ENCODE measurements at places on chromosomes 5 and 9. TPM values are rescaled to one million over a fixed set of nuclear protein-coding genes. Genes with fewer than 3 reads are reported as not detected.
A peak's percentile ranks its signal among the peaks of the same experiment; 100 is the strongest.

DNA sequence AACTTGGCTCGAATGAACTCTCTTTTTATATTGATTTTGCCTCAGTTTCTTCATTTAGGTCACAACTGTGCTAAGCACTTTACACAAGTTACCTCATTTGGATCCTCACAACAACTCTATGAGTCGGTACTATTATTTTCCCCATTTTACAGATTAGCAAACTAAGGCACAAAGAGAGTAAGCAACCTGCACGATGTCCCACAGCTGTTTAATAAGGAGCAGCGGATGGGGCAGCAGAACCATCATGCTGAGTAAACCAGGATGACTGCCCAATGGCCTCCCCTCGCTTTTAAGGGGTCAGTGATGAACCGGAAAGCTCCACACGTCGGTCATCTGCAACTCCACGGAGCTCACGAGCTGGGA, 607 bp downstream of the PRELID2 start:
- H3K27ac ChIP-seq = peak overlapping the region; percentile 86
- no peaks in the 10 kb centered on the region for H3K27me3 ChIP-seq
- no peaks in the 10 kb centered on the region for H3K36me3 ChIP-seq
- H3K4me1 ChIP-seq = peaks cover 60% of the 10 kb centered on the region
- DNase-seq = no peak

DNA sequence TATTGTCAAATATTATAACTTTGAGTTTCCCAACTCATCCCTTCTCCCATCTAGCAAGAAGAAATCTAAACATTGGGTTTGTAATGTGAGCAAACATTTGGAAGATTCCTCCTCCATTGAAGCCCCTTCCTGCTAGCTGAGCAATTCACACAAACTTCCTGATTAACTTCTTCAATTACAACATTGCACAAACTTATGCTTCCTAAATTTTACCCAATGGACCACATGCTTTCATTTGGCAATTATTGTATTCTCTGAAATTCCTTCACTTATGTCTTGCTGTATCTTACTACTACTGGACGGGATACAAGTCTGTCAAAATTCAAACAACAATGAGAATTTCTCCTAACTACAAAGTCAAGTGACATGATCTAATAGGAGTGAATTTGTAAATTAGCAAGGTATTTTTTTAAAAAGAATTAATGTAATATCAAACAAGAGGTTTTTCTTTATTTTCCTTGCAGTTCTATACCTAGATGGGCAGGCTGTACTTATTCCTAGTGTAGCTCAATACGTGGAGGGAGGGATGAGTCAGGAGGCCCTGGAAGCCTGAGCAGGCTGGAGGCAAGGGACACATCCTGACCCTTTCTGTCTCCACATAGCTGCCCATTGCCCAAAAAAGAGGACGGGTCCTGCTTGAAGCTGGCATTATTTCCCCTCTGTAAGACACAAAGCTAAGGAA, 11.8 kb upstream of the IFNW1 start:
- no peak overlapping the region for H3K4me3 ChIP-seq
- H3K36me3 ChIP-seq = no peaks in the 10 kb centered on the region
- H3K27me3 ChIP-seq = no peaks in the 10 kb centered on the region
- H3K4me1 ChIP-seq = no peaks in the 10 kb centered on the region
- H3K27ac ChIP-seq = no peak overlapping the region
- DNase-seq = no peak

- H3K27ac ChIP-seq = no peak overlapping the region
- H3K4me3 ChIP-seq = no peak overlapping the region
- no peaks in the 10 kb centered on the region for H3K27me3 ChIP-seq
- no peak for DNase-seq
These were observed 315.6 kb downstream of the PRR16 start for GRCh38 chr5:120779674-120780073.

- no peak overlapping the region for H3K27ac ChIP-seq
- H3K4me3 ChIP-seq = no peak overlapping the region
- DNase-seq = no peak
- H3K4me1 ChIP-seq = peaks cover 8% of the 10 kb centered on the region
- no peaks in the 10 kb centered on the region for H3K27me3 ChIP-seq
These were observed 36.0 kb downstream of the SLC46A2 start for GRCh38 chr9:112854657-112855056.

DNA sequence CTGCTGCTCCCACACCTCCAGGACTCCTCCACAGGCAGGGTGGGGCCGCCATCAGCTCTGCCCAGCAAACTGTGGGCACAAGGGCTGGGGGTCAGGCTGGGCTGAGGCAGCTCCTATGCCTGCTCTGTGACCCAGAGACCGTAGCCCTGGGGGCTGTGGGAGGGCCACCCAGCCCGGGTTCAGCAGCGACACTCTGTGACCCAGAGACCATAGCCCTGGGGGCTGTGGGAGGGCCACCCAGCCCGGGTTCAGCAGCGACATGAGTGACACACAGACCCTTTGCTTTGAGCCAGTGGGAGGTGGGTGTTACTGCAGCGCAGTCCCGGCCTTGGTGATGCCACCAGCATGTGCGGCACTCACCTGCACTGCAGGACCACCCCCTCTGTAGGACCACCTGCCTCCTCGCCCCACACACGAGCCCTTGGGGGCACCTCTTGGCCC, 118.9 kb upstream of the LPCAT1 start:
- no peak overlapping the region for H3K4me3 ChIP-seq
- DNase-seq = no peak
- no peaks in the 10 kb centered on the region for H3K4me1 ChIP-seq

DNA sequence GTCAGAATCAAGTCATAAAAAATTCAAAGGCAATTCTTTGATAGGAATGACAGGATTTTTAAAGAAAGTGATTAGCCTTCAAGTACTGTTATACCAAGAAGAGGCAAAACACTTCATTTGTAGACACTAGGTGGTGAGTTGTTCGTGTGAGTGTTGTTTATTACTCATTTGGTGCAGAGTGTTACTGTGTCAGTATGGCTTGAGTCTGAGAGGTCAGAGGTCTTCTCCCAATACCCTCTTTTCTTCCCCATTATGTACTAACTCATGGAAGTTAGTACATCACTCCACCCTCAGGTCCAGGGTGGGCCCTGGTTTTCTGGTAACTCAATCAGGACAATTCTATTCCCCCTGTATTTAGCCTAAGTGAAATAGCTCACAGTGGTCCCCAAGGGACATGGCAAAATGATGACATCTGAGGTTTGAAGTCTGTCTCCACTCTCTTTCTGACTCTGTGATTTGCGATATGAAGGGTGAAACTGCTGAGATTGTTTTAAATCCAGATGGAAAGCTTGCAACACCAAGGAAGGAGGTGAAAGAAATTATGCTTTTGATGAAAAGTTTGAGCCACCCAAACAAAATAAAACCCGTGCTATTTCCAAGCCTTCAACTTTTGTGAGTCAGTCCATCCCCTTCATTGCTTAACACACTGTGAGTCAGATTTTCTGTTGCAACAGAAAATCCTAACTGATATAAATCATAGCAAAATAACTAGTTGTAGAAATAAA, 56.8 kb downstream of the NUDT12 start:
- H3K27ac ChIP-seq = no peak overlapping the region
- H3K36me3 ChIP-seq = no peaks in the 10 kb centered on the region
- no peak for DNase-seq
- H3K27me3 ChIP-seq = no peaks in the 10 kb centered on the region

The TOPORS gene
- total RNA-seq = 45.9 TPM

The CCL21 gene
- not detected for total RNA-seq

DNA sequence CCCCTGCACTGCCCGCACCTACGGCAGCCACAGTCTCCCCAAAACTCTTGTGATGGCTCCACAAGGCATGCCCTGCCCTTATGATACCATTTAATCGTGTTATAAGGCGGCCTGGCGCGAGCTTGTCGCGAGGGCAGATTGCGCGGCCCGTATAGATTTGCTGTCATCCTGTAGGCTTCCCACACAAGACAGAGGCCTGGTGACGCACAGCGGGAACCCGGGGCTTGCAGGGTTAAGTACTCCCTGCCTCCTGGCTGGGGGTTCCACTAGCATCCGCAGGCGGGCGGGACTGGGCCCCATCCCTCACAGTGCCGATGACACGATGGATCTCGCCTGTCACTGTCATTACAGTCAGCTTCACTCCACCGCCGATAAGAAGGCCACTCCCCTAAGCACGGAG, 364.9 kb upstream of the IRX2 start:
- no peaks in the 10 kb centered on the region for H3K4me1 ChIP-seq
- no peak overlapping the region for H3K27ac ChIP-seq
- no peaks in the 10 kb centered on the region for H3K36me3 ChIP-seq
- H3K27me3 ChIP-seq = peaks cover 77% of the 10 kb centered on the region

GRCh38 chr9:33130961-33131789, 36.0 kb downstream of the B4GALT1 start:
- peaks cover 35% of the 10 kb centered on the region for H3K4me1 ChIP-seq
- no peak overlapping the region for H3K4me3 ChIP-seq
- DNase-seq = no peak
- H3K27ac ChIP-seq = peak overlapping the region; percentile 74
- H3K36me3 ChIP-seq = peaks cover 83% of the 10 kb centered on the region

GRCh38 chr9:126546036-126546435, 67.7 kb upstream of the LMX1B start:
- no peak overlapping the region for H3K4me3 ChIP-seq
- H3K27ac ChIP-seq = no peak overlapping the region
- DNase-seq = no peak

DNA sequence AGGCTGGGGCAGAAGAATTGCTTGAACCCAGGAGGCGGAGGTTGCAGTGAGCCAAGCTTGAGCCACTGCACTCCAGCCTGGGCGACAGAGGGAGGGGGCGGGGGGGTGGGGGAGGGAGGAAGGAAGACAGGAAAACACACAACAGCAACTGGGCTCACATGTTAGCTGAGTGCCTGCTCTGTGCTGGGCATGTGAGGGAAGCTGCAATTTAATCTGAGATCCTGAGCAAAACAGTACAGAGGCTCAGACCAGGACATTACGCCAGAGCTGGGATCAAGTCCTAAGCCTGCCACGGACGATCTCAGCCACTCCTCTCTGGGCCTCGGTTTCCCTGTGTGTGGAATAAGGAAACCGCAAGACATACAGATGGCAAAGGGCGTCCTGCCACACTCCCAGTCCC, 119.1 kb downstream of the VAV2 start:
- no peak for DNase-seq
- no peak overlapping the region for H3K4me3 ChIP-seq
- no peak overlapping the region for H3K27ac ChIP-seq
- no peaks in the 10 kb centered on the region for H3K27me3 ChIP-seq
- peaks cover 6% of the 10 kb centered on the region for H3K4me1 ChIP-seq

DNA sequence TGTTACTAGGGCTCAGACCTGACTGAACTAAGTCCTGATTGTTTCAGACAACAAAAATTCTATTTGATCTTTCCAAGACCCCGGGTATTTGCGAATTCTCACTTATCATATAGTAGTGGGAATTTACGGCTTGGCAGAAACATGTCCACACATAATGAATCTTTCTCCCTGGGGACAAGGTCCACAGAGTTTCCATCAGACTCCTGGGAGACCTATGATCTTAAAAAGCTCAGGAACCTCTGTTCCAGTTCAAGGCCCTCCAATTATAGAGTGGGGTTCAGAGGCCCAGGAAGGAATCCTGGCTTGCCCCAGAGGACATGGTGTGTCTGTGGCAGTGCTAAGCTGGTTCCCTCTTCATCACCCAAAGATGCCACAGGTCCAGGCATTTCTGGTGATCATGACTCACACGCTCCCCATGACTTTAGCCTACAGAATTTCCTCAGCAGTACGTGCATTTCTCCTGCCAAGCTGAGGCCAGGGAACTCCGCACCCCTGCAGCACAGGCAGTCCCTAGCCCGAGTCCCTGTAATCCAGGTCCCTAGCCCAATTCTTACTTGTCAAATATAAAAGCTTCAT, 12.6 kb downstream of the RAPGEF1 start:
- H3K27me3 ChIP-seq = no peaks in the 10 kb centered on the region
- peaks cover 90% of the 10 kb centered on the region for H3K4me1 ChIP-seq
- no peak for DNase-seq
- H3K27ac ChIP-seq = peak overlapping the region; percentile 1
- peaks cover 5% of the 10 kb centered on the region for H3K36me3 ChIP-seq

The MEF2C gene
- total RNA-seq = 48.1 TPM

The PRR16 gene
- total RNA-seq = 2.2 TPM

The MOB3B gene
- total RNA-seq = 13.6 TPM

GRCh38 chr9:102461156-102461819, 533.8 kb upstream of the CYLC2 start:
- no peaks in the 10 kb centered on the region for H3K36me3 ChIP-seq
- H3K4me3 ChIP-seq = no peak overlapping the region
- no peaks in the 10 kb centered on the region for H3K27me3 ChIP-seq
- H3K4me1 ChIP-seq = no peaks in the 10 kb centered on the region
- DNase-seq = no peak

GRCh38 chr9:4465910-4466309, 24.4 kb upstream of the SLC1A1 start:
- no peaks in the 10 kb centered on the region for H3K27me3 ChIP-seq
- H3K4me1 ChIP-seq = no peaks in the 10 kb centered on the region
- no peaks in the 10 kb centered on the region for H3K36me3 ChIP-seq
- H3K4me3 ChIP-seq = no peak overlapping the region

The PDCD1LG2 gene
- 0.18 TPM for total RNA-seq

The BTNL8 gene
- 22.0 TPM for total RNA-seq

DNA sequence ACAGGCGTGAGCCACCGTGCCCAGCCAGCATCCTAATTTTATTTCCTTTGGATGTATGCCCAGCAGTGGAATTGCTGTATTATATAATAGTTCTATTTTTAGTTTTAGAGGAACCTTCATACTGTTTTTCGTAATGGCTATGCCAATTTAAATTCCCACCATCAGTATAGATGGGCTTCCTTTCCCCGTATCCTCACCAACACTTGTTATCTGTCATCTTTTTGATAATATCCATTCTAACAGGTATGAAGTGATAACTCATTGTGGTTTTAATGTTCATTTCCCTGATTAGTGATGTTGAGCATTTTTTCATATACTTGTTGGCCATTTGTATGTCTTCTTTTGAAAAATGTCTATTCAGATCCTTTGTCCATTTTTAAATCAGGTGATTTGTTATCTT, 13.0 kb downstream of the F2R start:
- no peaks in the 10 kb centered on the region for H3K4me1 ChIP-seq
- H3K27me3 ChIP-seq = no peaks in the 10 kb centered on the region
- H3K27ac ChIP-seq = no peak overlapping the region
- no peak overlapping the region for H3K4me3 ChIP-seq
- peaks cover 12% of the 10 kb centered on the region for H3K36me3 ChIP-seq

GRCh38 chr5:32539981-32540845, 45.1 kb upstream of the SUB1 start:
- H3K27ac ChIP-seq = no peak overlapping the region
- DNase-seq = no peak
- H3K4me1 ChIP-seq = no peaks in the 10 kb centered on the region
- H3K4me3 ChIP-seq = no peak overlapping the region
- no peaks in the 10 kb centered on the region for H3K27me3 ChIP-seq

All from stomach (tissue), 19 donors.